ENCODE measurements at places on chromosomes 12 and 14. TPM values are rescaled to one million over a fixed set of nuclear protein-coding genes. Genes with fewer than 3 reads are reported as not detected.

The BATF gene
- total RNA-seq = 1.7 TPM

The VCPKMT gene
- total RNA-seq = 5.9 TPM

DNA sequence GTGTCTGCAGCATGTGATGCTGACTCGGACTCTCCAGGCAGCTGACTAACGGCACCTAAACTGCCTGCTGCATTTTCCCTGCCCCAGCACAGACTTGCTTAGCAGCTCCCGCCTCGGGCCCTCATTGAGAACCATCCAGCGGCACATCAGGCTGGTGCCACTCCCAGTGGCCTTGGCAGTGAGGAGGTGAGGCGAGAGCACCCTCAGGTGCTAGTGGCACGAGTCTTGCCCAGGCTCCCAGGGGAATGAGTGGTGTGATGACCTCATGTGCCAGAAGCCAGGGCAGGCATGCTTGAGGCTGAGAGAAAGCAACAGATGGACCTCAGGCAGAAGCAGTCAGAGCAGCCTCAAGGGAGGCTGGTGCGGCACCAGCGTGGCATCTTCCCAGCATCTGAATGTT lies 60.2 kb downstream of the PRKCH start:
- no peak for DNase-seq

The NUP37 gene
- total RNA-seq = 13.7 TPM

DNA sequence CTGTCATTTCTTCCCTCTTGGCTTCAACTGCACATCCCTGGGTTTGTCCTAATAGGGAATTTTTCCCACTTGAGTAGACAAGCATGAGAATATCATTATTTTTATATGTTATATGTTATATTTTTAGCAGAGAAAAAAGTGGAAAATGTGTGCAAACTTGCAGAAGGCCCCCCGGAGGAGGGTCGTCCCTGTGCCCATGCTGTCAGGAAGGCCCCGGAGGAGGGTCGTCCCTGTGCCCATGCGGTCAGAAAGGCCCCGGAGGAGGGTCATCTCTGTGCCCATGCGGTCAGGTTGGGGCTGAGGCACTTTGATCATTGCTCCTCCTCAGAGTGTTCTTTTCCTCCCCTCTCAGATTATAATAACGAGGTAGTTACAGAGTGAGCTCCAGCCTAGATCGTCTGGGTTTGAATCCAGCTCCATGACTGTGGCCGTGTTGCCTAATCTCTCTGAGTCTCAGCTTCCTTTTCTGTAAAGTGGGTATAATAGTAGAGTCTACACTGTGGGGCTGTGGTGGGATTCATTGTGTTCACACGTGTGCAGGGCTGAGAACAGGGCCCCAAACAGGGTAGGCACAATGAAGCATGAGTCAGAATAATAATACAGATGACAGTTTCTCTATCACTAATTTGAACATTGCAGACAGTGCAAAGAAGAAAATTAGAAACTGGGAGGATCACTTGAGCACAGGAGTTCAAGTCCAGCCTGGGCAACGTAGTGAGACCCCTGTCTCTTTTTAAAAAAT lies 33.4 kb downstream of the ELK3 start:
- DNase-seq = no peak

DNA sequence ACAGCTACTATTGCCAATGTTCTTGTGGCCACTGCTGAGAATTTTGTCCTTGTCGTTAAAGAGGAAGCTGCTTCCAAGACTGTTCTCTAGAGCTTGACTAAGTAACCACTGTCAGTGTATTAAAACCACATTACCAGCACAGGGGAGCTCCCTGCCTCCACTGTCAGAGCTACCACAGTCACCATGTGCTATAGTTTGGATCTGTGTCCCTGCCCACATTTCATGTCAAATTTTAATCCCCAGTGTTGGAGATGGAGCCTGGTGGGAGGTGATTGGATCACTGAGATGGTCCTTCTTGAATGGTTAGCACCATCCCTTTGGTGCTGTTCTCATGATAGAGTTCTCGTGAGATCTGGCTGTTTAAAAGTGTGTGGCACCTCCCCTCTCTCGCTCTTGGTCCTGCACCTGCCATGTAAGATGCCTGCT lies 23.2 kb upstream of the RAP1B start:
- DNase-seq = no peak

DNA sequence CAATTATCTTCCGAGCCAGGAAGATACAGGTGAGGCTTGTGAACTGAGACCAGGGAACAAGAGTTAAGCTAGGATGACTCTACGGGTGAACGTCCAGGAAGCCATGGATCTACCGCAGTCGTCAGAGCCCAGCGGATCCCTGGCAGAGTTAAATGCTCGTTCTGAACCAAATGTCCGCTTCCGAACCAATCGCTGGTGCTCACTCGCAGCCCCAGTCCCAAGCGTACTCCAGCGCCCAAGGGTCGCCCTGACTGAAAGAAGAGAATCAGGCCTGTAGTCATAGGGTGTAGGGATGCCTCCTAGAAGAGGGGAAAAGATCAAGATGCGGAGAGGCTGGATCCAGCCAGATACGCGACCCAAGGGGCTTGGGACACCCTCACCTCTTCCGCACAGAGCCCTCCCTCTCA lies 283 bp downstream of the VIPAS39 start:
- DNase-seq = no peak

The GZMB gene
- total RNA-seq = 2.1 TPM

GRCh38 chr14:54568821-54569595 lies 2.1 kb downstream of the SAMD4A start:
- peak; percentile 25 for DNase-seq

The AQP2 gene
- total RNA-seq = not detected

The TAS2R20 gene
- total RNA-seq = 1.7 TPM

- no peak for DNase-seq
Observed at GRCh38 chr14:100769035-100769939, 42.6 kb downstream of the DLK1 start.

DNA sequence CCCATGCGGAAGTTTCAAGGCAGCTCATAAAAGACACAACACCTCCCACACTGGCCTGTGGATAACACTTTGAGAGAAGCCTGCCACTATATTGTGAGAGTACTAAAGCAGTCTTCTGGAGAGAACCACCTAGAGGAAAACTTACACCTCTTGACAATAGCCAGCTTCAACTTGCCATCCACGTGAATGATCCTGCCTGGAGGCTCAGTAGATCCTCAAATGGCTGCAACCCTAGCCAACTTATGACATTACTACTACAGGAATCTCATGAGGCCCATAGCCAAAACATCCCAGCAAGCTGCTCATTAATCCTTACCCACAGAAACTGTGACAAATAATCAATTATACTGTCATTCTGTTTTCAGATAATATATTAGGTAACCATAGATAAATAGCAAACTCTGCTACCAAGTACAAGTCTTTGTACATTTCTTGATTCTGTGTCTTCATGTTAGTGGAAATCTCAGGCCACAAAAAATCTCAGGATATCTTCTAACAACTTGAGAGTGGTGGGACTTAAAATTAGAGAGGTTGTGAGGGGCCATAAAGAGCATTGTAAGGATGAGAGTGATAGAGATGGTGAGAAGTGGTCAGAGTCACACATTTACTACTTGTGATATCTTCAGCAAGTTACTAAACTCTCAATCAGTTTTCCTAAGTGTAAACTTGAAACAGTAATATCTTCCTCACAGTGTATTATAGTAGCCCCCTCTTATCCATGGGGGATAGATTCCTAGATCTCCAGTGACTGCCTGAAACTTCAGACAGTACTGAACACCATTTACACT lies 368.0 kb downstream of the C12orf50 start:
- DNase-seq = no peak

DNA sequence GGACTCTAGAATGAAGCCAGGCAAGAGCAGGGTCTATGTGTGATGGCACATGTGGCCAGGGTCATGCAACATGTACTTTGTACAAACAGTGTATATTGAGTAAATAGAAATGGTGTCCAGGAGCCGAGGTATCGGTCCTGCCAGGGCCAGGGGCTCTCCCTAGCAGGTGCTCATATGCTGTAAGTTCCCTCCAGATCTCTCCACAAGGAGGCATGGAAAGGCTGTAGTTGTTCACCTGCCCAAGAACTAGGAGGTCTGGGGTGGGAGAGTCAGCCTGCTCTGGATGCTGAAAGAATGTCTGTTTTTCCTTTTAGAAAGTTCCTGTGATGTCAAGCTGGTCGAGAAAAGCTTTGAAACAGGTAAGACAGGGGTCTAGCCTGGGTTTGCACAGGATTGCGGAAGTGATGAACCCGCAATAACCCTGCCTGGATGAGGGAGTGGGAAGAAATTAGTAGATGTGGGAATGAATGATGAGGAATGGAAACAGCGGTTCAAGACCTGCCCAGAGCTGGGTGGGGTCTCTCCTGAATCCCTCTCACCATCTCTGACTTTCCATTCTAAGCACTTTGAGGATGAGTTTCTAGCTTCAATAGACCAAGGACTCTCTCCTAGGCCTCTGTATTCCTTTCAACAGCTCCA lies 39.6 kb downstream of the DAD1 start:
- DNase-seq = no peak

GRCh38 chr12:3436461-3437065 lies 54.4 kb upstream of the PRMT8 start:
- no peak for DNase-seq

The MCRS1 gene
- 51.6 TPM for total RNA-seq

The NRXN3 gene
- total RNA-seq = 27.3 TPM

All from mucosa of descending colon (tissue), 3 donors.